ENCODE measurements at places on chromosomes 13 and 19. TPM values are rescaled to one million over a fixed set of nuclear protein-coding genes. Genes with fewer than 3 reads are reported as not detected.

The RUBCNL gene
- 1.6 TPM for total RNA-seq

DNA sequence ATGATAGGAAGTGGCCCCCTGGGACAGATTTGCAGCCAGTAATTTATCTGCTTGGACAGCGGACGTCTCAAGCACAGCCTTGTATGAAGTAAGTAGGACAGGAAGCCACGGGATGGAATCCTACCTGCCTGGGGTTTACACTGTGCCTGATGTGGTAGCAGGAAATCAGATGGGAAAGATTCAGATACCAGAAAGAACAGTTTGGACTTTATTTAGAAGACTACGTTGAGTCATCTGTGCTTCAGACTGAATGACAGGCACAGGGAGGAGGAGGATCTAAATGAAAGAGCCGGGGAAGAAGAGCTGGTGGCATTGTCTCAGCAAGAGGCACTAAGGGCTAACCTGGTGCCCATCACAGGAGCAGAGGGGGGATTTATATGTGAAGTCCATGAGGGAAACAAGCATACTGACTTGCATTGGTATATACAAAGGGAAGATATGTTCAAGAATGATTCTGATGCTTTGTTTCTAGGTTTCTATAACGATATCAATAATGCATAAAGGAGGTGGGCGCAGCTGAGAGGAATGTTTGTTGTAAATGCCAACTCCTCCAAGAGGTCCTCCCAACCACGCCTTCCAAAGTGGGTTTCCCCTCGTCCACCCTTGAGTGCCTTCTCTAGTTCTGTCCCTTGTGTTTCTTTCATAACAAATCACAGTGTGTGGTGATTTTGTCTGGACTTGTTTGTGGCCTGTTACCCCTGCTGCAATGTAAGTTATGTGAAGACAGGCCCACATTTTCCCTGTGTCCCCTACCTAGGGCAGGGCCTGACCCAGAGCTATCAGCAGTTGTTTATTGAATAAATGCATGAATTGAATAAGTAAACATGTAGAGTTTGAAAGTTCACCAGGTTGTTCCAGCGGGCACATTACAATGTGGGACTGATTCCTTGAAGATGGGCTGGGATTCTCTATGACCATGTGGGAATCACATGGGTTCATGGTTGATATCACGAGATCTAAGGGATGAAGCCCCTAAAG is 328.4 kb downstream of the SLC7A1 start:
- no peaks in the 10 kb centered on the region for H3K4me1 ChIP-seq
- H3K36me3 ChIP-seq = no peaks in the 10 kb centered on the region
- no peak overlapping the region for H3K27ac ChIP-seq
- no peak overlapping the region for H3K4me3 ChIP-seq
- H3K27me3 ChIP-seq = no peaks in the 10 kb centered on the region
- DNase-seq = no peak

GRCh38 chr13:74871369-74872070 is 610.4 kb downstream of the TBC1D4 start:
- no peak overlapping the region for H3K4me3 ChIP-seq
- no peak overlapping the region for H3K27ac ChIP-seq
- no peaks in the 10 kb centered on the region for H3K4me1 ChIP-seq
- H3K27me3 ChIP-seq = no peaks in the 10 kb centered on the region

The CABP5 gene
- not detected for total RNA-seq

DNA sequence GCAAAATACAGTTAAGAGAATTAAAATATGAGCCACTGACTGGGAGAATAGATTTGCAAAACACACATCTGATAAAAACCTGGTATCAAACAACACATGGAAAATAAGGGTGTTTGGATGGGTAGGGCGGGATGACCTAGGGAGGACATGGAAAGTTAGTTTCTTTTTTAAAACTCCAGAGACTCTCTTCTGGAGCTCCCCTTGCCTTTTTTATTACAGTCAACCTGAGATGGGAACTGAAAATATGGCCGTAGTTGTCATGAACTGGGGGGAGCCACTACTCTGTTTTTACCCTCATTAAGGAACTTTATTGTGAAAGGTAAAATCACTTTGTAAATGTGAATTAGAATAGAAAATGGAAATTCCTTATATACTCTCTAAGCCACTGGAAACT is 113.0 kb downstream of the ATP11A start:
- H3K4me1 ChIP-seq = no peaks in the 10 kb centered on the region
- H3K36me3 ChIP-seq = no peaks in the 10 kb centered on the region
- no peak overlapping the region for H3K4me3 ChIP-seq

DNA sequence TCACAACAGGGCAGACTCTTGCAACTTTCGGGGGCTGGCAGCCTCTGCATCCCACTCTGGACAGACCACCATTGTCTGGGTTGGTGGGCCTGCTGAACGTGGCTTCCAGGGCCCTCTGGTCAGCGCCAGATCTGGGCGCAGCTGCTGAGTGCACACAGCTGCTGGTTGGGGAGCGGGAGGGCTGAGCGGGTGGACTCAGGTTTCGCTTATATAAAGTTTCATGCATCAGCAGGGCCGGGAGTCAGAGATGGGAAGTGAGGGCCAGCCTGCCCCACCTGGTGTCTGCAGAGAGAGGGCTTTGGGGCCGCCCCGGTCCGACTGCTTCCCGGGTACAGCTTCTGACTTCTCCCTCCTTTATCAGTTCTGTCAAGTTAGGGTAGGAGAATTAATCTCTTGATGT is 6.9 kb downstream of the ARHGEF7 start:
- H3K27me3 ChIP-seq = no peaks in the 10 kb centered on the region
- H3K27ac ChIP-seq = no peak overlapping the region
- no peak for DNase-seq
- no peaks in the 10 kb centered on the region for H3K4me1 ChIP-seq
- no peak overlapping the region for H3K4me3 ChIP-seq

DNA sequence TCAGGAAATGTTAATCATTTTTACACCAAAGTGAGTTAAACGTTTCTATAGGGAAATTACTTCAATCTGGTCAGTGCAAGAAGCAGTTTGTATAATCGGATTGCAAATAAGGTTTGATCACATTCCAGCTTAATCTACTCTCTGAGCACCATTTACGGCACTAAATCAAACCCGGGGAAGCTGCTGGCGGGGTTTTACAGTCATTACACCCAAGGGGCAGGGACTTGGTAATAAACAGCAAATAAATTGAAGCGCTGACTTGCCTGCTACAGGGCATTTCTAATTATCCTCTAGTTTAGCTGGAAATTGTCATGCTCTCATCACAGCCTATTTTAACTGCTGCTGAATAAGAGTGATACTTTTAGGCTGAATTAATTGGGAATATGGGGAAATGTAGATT is 152.1 kb upstream of the SOX21 start:
- DNase-seq = no peak
- H3K4me3 ChIP-seq = no peak overlapping the region
- no peaks in the 10 kb centered on the region for H3K4me1 ChIP-seq
- H3K36me3 ChIP-seq = no peaks in the 10 kb centered on the region

GRCh38 chr19:54199401-54199800 is 1.3 kb upstream of the RPS9 start:
- no peaks in the 10 kb centered on the region for H3K27me3 ChIP-seq
- peaks cover 29% of the 10 kb centered on the region for H3K4me1 ChIP-seq
- no peak for DNase-seq
- H3K27ac ChIP-seq = no peak overlapping the region
- peaks cover 3% of the 10 kb centered on the region for H3K36me3 ChIP-seq

- peak within 1 kb of the TSS; percentile 18 for H3K4me3 ChIP-seq
- DNase-seq = peak; percentile 60
- H3K27me3 ChIP-seq = no peaks in the 10 kb centered on the region
- H3K4me1 ChIP-seq = peaks cover 12% of the 10 kb centered on the region
- H3K36me3 ChIP-seq = no peaks in the 10 kb centered on the region
These were observed at the start of gene CCNA1 for GRCh38 chr13:36432106-36432544. TSS of gene CCNA1 (plus strand) at chr13:36432495. CDS start at chr13:36433057, 562 bp downstream.

DNA sequence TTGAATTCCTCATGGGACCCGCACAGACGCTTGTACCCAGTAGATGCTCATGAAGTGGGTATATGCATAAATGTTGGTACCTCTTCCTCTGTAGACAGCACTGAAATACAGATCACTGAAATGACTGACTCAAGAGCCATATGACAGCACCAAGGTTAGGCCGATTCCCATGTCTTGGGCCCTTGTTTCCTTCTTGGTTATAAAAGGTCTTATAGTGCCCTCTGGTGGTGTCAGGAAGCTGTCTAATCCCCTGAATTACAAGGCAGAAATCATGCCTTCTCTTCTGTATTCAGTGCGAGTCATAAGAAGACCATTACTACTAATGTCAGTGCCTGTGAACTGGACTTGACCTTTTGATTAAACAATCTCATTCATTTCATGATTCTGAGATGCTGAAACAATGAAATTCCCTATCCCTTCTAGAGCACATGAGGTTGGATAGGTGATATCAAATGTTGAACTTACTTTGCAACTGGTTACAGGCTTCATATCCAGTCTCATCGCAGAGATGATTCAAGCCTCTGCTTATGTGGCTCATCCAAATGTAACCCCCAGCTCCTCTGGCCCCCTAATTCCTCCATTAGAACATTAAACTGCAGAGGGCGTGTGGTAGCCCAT is 59.7 kb downstream of the SPATA13 start:
- no peaks in the 10 kb centered on the region for H3K27me3 ChIP-seq
- DNase-seq = peak; percentile 68

The PPFIA3 gene
- 6.1 TPM for total RNA-seq

- H3K36me3 ChIP-seq = no peaks in the 10 kb centered on the region
- no peak for DNase-seq
- H3K4me1 ChIP-seq = no peaks in the 10 kb centered on the region
These were observed 943.0 kb upstream of the PCDH9 start for GRCh38 chr13:68173111-68173510.

Measured in pancreas (tissue), 10 donors.